ENCODE measurements at places on chromosomes 7 and 10. TPM values are rescaled to one million over a fixed set of nuclear protein-coding genes. Genes with fewer than 3 reads are reported as not detected.

DNA sequence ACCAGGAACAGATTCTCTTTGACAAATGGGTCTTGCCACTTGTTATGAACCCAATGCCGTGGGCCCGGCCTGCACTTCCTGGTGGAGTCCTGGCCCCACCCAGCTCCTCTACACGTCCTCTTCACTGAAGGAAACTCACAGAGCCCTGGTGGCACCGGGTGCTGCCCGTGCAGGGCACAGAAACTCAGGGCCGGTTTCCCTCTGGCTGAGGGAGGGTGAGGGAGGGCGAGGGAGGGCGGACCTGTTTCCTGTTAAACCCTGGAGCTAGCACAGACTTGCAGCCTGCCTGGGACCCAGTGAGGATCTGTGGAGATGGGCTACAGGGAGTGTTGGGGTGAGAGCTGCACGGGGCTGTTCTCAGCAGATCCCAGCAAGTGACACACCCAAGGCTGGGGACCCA is 596.3 kb downstream of the PTPRN2 start:
- DNase-seq, result no peak

GRCh38 chr7:50607524-50608125 is 42.4 kb upstream of the DDC start:
- no peak for DNase-seq

- no peak for DNase-seq
Measured at GRCh38 chr10:99782447-99783286, at the start of gene ABCC2. Gene ABCC2, plus strand, starts transcription at chr10:99782640. Its CDS starts 205 bp downstream, at chr10:99782845.

DNA sequence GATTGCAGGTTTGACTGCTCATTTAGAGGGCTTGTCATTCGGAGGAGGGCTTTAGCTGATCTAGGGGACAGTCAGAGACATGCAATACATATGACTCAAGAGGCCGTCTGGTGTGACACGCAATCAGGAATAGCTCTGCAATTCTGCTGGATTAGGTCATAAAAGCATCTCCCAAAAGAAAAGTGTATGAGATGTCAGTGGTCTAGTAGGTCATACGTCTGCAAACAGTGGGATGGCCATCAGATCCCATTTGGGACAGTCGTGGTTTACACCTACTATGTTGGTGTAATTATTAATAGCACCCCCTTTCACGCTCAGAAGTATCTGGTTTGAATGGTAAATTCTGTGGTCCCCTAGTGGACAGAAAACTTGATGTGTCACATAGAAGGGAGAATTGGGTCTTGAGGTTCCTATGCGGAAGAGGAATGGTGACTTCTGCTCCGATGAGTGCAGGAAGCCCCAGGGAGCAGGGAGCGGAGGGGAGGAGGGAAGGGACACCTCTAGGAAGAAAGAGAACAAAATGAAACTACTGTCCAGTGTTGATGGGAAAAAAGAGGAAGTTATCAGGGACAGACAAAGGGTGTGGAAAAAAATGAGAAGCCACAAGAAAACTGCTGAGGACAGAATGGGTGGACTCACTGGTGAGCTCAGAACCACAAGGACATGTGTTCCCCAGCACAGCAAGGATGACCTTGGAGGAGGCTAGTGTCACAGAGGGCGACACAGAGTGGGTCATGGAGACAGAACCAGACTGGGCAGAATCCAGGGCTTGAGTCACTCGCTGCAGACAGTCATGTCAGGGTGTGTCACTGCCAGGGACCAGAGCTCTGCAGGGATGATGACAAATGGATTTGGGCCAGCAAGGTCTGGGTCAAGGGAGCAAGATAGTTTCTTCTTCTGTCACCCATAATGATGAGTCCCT is 59.9 kb downstream of the MAP3K8 start:
- peak; percentile 32 for DNase-seq

- DNase-seq, result no peak
Measured at GRCh38 chr7:5665094-5666025, 116.1 kb downstream of the RNF216 start.

GRCh38 chr10:132120734-132121510 is 55.2 kb downstream of the JAKMIP3 start:
- DNase-seq, result no peak

GRCh38 chr7:27917119-27917518 is 177.2 kb downstream of the TAX1BP1 start:
- DNase-seq, result no peak

GRCh38 chr10:66283064-66283463 is 642.8 kb upstream of the LRRTM3 start:
- no peak for DNase-seq

DNA sequence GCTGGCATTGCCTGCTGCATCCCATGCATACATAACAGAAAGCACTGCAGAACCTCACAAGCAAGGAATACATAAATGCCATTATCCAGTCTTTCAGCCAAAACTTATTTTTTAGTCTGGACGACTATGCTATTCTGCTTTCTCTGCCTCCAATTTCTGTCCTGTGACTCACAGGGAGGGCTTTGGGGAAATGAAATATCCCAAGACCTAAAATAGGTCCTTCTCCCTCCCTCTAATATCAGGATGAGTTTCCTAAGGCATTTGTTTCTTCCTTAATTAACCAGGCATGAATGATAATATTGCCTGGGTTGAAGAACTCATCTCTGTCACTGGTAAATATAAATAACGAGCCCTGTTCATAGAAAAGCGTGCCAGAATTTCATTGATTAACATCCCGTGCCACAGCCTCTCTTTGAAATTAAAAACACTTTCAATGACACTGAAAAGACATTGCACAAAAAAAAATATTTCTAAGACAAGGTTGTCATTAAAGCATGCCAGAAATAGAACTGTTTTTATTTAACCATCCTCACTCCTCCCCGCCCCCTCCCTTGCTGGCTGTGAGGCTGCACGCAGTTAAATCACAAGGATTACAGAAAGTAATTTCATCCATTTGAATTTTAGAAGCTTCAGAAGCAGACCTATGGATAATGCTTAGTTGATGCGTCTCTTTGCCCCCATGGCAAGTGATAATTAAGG is 103.0 kb upstream of the ANKRD1 start:
- no peak for DNase-seq

GRCh38 chr7:110620110-110620735 is 470.7 kb upstream of the LRRN3 start:
- no peak for DNase-seq

DNA sequence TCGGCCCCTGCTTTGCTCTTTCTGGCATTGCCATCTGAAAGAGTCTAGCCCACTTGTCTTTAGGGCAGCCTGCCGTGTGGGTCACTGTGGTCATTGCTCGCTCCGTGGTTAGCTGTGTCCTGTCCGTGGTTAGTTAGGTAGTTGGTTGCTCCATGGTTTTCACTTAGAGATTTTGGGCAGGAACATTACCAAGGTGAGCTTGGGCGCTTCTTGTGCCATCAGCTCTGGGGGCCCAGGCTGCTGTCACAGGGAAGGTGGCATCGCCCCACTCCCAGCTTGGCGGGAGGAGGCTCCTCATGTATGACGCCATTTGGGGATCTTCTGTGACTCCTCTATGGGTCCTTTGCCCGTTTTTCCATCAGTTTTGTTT is 53.1 kb downstream of the INPP5A start:
- no peak for DNase-seq

DNA sequence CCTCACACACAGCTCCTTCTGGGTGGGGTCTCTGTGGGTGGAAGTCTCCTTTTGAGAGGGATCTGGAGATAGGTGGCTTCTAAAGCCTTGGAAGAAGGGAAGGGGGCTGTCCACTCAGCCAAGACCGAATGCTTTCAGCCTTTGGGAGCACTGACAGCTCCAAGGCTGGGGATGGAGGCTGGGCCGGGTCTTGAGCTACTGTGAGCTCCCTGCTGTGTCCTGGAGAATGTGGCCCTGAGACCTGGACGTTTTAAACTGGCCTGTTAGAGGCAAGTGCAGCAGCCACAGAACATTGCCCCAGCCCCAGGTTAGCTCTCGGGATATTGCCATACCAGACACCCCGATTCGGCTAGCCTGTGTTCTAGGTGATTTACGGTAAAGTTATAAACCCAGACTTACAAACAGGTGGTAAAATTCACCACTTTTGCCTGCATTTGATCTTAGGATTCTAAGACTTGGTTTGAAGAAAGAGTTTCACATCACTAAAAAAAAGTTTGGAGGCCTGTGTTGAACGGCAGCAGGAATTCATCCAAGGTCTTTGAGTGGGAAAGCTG is 548.5 kb upstream of the FOXK1 start:
- no peak for DNase-seq

GRCh38 chr10:77622889-77623291 is 14.7 kb downstream of the KCNMA1 start:
- no peak for DNase-seq

- DNase-seq, result no peak
Measured at GRCh38 chr10:42950606-42951485, 126.0 kb upstream of the RET start.

DNA sequence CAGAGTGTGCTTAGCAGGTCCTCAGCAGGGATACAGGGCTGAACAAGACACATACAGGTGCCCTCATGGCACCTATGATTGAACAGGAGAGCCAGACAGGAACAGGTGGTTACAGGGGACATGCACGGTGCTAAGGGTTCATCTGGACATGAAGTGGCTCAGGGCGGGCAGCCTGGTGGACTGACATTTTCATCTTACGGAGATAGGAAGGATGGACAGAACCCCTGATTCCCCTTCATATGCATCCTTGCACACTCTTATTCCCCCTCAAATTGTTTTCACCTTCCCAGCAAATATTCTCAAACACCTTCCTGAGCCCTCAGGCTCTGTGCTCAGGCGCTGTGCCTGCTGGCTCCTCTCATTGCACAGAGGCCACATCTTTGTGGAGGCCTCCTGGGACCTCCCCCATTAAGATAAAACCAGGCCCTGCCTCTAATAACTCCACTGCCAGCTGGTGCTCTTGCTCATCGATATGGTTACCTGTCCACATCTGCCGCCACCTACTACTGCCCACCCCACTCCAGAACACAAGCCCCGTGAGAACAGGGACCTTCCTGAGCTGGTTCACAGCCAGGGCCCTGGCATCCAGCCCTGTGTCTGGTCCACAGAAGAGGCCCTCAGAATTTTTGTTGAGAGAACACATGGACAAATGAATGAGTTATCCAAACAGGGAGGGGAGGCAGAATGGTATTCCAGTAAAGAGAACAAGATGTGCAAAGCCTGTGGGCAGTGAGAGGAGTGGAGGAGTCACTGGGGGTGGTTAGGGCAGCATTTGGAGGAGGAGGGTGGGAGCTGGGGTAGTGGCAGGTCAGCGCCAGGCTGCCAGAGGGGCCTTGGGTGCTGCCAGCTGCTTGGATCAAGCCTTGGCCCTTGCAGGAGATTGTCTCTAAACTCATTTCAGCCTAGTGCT is 68.9 kb upstream of the AQP1 start:
- DNase-seq, result no peak

DNA sequence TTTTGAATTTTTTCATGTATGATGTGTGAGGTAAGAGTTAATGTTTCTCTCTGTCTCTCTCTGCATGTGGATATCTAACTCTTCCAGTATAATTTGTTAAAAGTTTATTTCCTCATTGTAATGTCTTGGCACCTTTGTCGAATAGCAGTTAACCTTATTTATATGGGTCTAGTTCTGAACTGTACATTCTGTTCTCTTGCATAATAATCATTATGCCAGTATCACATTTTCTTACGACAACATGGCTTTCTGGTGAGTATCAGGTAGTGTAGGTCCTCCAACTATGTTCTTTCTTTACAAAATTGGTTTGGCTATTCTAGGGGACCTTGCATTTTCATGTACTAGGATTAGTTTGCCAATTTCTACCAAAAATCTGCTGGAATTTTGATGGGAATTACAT is 337.0 kb upstream of the FZD8 start:
- no peak for DNase-seq

DNA sequence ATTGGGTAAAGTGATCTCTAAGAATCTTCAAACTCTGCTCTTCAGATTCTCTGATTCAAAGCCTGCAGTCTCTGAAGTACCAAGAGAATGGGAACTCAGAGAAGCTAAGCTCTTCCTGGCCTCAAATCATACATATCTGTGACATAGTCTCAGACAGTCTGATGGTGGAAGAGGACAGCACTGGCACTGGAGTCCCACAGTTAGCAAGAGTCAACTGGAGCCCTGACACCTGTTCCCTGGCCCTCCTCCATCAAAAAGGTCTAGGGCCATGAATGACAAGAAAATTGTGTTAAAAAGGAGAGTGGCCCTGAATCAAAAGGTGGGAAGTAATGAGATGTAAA is 37.7 kb downstream of the PRSS2 start:
- no peak for DNase-seq

DNA sequence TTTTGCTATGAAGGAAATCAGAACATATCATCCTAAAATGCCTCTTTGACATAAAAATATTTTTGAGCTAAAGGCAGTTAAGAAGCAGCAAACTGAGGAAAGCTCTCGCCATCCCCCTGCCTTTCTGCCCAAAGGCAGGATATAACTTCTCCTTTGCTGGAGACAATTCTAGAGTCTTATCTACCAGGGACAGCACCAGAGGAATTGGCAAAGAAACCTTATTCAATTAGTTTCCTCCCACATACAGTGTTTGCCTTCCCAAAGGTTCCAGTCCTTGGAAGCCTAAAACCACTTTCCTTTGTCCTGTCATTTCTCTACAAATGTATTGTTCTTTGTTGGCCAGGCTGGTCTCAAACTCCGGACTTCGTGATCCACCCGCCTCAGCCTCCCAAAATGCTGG is 33.7 kb downstream of the MASTL start:
- DNase-seq, result no peak

- peak; percentile 68 for DNase-seq
Measured at GRCh38 chr10:68087685-68088401, 12.8 kb upstream of the HERC4 start.

DNA sequence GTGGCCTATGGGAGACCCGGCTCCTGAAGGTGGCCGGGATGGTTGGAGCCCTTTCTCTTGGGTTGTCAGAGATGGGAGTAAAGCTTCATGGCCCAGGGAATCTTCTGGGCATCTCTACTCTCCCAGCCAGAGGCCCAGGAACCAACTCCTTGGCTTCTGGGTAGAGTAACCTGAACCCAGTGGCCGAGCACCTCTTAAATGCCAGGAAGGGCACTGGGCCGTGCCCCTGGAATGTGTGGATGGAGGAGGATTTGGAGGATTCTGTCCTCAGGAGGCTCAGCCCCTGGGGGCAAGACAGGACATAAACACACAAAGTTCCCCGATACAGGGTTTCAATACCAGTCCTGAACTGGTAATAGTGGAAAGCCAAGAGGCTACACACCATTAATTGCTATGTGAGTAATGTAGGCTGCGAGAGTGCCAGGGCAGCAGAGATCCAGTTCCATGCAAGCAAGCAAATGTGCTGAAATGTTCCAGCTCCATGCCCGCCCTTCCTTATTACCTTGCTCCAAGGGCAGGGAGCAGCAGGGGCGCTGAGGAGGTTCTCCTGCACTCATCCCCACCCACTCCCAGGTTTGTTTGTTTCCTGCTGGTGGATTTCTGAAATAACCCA is 1.2 kb downstream of the PALD1 start:
- no peak for DNase-seq

- no peak for DNase-seq
Measured at GRCh38 chr7:133822001-133822641, 305.0 kb upstream of the LRGUK start.

- no peak for DNase-seq
Measured at GRCh38 chr10:88104223-88104622, 240.8 kb downstream of the PTEN start.

- no peak for DNase-seq
Measured at GRCh38 chr10:124896751-124897150, 45.2 kb upstream of the ZRANB1 start.

The TMEM72 gene
- not detected for polyA plus RNA-seq

The GDF2 gene
- polyA plus RNA-seq, result not detected

The KIAA1217 gene
- polyA plus RNA-seq, result 18.3 TPM

The SNCG gene
- 36.7 TPM for polyA plus RNA-seq

The FAS gene
- polyA plus RNA-seq, result 3.2 TPM

The PARG gene
- polyA plus RNA-seq, result 3.5 TPM

The SERPINE1 gene
- 595 TPM for polyA plus RNA-seq
